ENCODE measurements at places on chromosomes 16 and 17.

DNA sequence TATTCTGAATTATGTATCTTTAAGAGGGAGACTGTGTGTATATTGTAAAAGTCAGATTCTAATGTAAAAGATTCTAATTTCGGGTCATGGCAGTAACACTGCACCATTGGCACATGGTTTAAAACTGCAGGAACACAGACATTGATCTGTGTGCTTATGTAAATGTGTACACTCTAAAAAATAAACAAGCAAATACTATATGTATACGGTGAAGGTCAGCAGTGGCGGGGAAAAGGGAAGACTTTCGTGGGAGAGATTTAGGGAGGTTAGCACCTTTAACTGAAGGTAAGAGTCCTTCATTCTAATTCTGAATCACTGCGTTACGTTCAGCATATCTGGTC lies 157.8 kb upstream of the FAM20A start:
- no peak for DNase-seq

- peak; percentile 48 for DNase-seq
These were observed 8.1 kb downstream of the PNMT start for GRCh38 chr17:39676198-39676819.

- DNase-seq: no peak
These were observed 2.0 kb upstream of the RDM1 start for GRCh38 chr17:35932586-35932985.

DNA sequence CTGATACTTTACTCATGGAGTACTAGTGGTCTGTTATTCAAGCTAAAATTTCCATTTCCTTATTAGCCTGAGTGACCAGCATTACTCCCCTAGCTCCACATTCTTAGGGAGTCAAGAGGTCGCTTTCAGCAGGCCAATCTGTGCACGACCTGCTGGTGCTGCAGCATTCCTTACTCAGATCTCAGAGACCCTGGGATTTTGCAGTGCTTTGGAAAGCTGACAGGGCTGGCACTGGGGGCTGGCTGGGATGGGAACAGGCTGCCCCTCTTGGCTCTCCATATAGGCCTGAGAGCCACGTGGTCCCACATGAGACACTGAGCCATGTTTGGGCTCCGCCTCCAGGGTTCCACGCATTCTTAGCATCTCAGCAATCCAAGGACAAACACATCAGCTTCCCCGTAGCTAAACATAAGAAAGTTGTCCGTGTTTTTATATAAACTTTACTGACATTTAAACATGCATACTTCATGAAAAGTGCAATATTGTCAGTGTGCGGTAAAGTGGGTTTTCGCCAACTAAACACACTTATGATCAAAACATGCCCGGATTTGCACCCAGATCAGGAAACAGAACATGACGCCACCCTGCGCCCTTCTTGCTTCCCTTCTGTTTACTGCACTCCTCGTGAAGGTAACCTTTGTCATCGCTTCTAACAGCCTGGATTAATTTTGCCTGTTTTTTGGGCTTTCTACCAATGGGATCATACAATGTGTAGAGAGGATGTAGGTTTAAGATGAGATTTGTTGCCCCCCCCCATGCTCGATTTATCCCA lies 254.5 kb upstream of the CACNG5 start:
- peak; percentile 71 for DNase-seq

GRCh38 chr17:750431-751037 lies 1.5 kb downstream of the GEMIN4 start:
- DNase-seq: no peak

- no peak for DNase-seq
These were observed 34.6 kb downstream of the CCT6B start for GRCh38 chr17:34926661-34927060.

GRCh38 chr17:81025065-81025740 lies 9.7 kb upstream of the BAIAP2 start:
- DNase-seq: no peak

GRCh38 chr16:10242097-10242496 lies 59.9 kb upstream of the GRIN2A start:
- DNase-seq: no peak

GRCh38 chr17:32357615-32358014 lies 7.7 kb downstream of the ZNF207 start:
- no peak for DNase-seq

- DNase-seq: no peak
These were observed 44.3 kb downstream of the ERN1 start for GRCh38 chr17:64085650-64086005.

- no peak for DNase-seq
These were observed 17.8 kb upstream of the MPHOSPH6 start for GRCh38 chr16:82187829-82188228.

GRCh38 chr17:19397556-19398041 lies 10.6 kb upstream of the MFAP4 start:
- DNase-seq: no peak

GRCh38 chr16:27179500-27180072 lies 23.7 kb upstream of the KDM8 start:
- DNase-seq: peak; percentile 65

- DNase-seq: no peak
These were observed 3.8 kb downstream of the IGF2BP1 start for GRCh38 chr17:49000943-49001342.

DNA sequence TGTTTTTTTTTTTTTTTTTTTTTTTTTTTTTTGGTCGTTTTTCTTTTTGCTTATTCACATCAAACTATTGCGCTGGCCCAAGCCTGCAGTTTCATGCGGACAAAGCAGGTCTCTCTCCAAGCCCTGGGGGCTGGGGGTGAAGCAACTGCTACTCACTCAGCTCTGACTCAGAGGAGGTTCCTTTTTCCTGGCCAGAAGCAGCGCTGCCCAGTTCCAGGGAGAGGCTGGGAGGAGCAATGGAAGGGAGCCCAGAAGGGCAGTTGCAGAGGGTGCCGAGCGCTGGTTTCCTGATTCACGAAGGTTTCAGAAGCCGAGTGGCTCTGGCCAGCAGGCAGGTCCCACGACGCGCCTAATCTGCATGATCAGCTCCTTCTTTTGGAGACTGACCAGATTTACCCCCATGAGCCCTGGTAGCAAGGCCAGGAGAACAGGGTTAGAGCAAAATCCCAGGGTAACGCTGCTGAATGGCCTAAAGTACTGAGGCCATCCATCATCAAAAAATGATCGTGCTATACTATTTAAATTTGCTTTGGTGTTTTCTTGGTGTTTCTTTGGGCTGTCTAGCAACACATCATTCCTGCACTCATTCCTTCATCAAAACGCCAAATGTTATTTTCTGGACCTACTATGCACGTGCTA lies 144.7 kb upstream of the SOX9 start:
- DNase-seq: peak; percentile 38

GRCh38 chr17:51371732-51372151 lies 111.4 kb downstream of the UTP18 start:
- DNase-seq: no peak

- no peak for DNase-seq
These were observed 25.6 kb downstream of the CEP95 start for GRCh38 chr17:64532409-64532808.
